CD4-positive, alpha-beta T cell treated with Interleukin-2 at 100 ng/mL for 4 hours (primary cell): ENCODE measurements at places on chromosomes 5 and 9.

DNA sequence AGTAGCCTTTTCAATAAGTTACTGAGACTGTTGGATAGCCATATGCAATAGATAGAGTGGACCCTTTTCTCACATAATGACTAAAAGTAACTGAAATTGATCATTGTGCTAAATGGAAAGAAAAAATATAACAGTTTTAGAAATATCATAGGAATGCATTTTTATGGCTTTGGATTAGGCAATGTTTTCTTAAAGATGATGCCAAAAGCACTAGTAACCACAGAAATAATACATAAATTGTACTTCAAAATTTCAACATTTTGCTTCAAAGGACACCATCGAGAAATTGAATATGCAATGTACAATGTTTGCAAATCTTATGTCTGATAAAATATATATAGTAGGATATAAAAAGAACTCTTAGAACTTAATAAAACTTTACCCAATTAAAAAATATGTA lies 1267.5 kb upstream of the CDH9 start:
- no peak for DNase-seq

- no peak for DNase-seq
Measured at GRCh38 chr5:78108564-78108963, 185.9 kb downstream of the AP3B1 start.

DNA sequence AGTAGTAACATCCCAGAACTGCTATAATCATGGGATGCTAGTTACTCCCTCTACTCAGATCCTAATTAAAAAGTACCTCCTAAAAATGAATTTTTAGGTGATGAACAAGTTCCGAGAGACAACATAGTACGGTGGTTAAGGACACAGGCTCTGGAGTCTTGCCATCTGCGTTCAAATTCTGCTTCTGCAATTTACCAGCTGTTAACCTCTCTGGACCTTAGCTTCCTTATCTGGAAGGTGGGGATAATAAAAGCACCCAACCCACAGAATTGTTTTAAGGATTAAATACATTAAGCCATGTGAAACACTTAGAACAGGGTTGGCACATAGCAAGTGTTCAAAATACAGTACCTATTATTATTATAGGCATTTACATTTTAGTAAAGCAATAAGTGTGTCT lies 77.5 kb upstream of the XPA start:
- no peak for DNase-seq

DNA sequence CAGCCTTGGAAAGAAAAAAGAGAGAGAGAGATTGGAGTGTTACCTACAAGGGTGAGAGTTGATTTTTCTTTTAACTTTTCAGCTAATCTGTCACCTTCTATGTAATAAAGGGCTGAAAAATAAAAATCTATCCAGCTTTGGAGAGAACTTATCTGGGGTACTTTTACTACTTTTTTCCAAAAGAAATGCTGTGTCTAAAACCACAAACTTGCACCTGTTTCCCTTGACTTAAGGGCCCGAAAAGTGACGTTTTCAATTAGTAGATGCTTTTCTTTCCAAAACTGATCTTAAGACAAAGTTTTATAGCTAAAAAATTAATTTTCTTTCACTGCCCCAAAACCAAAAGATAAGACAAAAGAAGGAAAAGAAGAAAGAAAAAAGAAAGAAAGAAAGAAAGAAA lies 48.8 kb downstream of the SMIM23 start:
- no peak for DNase-seq

GRCh38 chr5:42812620-42813019 lies 928 bp upstream of the SELENOP start:
- DNase-seq = no peak
